MCF 10A (cell line): ENCODE measurements at places on chromosomes 2 and 18.

DNA sequence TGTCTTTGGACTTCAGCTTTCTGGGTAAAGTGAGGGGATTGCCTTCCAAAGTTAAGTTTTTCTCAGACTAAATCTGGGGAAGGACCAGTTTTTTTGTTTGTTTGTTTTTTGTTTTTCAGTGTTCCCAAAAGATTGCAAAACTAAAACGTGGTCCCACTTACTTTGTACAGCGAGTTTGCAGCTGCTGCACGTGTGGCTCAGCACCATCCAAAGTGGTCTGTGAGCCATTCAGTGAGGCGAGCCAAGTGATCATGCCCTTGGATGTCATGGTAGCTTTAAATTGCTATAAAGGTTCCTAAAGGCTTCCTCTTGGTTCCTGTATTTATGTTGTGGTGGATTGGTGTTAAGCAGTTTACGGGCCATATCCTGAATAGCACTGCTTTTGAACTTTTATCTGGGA lies 23.0 kb downstream of the TET3 start:
- DNase-seq = no peak

DNA sequence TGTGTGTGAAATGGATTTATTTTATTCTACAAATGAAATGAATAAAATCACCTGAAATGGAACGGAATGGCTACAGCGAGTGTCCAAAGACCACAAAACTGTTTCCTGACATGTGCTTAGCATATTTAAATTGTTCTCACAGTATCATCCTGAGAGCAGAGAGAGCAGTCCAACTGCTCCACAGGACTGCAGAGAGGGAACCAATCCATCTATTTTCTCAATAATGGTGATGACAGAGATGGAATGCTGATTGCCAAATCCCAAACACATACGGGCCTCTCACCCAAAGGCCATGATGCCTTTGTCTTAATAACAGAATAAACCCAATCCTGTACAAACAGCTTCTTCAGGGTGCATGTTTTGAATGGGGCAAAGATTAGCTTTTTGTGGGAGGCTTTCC lies 41.1 kb downstream of the STAT1 start:
- DNase-seq = no peak

- DNase-seq = no peak
These were observed 27.1 kb upstream of the BARD1 start for GRCh38 chr2:214836568-214836967.

GRCh38 chr2:74556159-74556558 lies 1.6 kb downstream of the DOK1 start:
- DNase-seq = no peak

DNA sequence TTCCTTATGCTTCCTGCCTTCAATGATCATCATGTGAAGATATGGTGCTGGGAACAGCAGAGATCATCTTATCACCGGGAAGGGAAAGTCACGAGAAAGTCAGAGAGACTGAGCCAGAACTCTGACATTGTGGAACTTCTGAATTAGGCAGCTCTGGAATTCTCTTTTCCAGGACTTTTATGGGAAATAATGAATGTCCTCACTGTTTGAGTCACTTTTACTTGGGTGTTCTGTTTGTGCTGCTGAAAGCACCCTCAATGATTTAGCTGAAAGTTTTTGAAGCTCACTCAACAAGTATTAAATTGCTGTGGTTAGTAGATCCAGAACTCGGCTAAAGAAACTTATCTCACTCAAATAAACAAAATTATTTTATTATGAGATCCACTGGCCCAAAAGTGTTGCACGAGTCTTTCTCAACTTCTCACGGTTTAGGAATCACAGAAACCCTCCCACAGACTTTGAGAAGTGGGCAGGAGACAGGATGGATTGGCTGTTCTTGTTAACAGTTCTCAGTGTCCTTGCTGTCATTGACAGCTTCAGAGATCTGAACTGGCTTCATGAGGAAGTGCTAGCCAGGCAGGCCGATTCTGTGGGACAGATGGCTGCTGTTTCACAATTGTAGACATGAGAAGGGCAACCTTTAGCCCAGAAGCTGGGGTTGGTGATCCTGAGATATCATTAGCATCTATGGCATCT lies 26.4 kb upstream of the ATRAID start:
- DNase-seq = no peak

- no peak for DNase-seq
These were observed 54.7 kb downstream of the CABLES1 start for GRCh38 chr18:23189768-23190661.

DNA sequence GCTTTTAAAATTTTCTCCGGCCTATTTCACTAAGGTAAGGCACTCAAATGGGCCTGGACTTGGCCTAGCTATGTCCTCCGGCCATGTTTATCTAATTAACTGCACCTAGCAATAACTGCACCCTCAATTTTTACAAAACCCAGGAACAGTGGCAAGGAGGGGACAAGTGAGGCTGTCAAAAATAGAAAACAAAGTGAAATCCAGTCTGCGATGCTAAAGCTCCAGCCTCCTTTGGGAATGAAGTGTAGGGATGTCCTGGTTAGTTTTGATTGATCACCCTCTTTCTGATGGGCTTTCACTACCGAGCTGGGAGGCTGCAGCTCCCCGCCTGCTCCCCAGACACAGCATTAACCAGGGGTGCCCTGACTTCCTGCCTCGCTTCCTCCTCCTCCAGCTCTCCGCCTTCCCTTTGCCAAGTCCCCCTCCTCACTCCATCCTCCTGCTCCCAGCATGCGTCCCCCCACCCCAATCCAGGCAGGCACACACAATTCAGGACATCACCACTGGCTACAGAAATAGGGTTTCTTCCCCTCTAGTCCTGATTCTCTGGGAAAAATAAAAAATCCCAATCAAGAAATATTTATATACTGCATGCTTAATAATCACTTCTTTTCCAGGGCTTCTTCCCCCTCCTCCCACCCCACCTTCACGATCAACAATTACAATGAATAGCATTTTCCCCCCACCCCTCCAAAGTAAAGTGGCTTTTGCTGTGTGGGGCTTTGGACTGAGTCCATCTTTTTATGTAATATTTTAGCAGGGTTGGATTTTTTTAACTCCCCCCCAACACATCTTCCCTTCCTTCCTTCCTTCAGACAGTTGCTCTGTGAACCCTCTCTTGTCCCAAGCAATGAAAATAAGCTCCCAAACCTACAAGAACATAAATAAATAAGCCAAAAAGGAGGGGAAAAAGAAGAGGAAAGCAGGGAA lies 3.3 kb upstream of the POU3F3 start:
- DNase-seq = no peak

DNA sequence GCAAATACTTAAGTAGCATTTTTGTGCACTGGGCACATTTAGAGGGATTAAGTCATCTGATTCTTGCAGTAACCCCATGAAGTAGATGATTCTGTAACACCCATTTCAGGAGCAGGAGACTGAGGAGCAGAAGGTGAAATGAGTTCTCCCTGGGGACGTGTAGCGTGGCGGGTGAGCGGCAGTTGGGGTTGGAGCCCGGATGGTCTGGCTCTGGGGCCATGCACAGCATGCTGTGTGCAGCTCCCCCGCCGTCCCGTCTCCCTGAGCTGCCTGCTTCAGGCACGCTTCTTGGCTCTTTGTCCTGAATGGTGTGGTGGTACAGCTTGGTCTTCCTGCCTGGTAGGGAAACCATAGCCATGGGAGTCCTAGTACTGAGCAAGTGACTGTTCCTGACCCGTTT lies 32.4 kb downstream of the INPP4A start:
- DNase-seq = no peak

GRCh38 chr2:69918401-69918800 lies 3.5 kb downstream of the MXD1 start:
- no peak for DNase-seq

GRCh38 chr2:214902286-214902685 lies 92.8 kb upstream of the BARD1 start:
- DNase-seq = no peak

GRCh38 chr2:216849987-216850386 lies 9.9 kb downstream of the TNP1 start:
- peak; percentile 90 for DNase-seq
